Astrocyte (in vitro differentiated cells and primary cell): ENCODE measurements at places on chromosomes 1 and 21.

DNA sequence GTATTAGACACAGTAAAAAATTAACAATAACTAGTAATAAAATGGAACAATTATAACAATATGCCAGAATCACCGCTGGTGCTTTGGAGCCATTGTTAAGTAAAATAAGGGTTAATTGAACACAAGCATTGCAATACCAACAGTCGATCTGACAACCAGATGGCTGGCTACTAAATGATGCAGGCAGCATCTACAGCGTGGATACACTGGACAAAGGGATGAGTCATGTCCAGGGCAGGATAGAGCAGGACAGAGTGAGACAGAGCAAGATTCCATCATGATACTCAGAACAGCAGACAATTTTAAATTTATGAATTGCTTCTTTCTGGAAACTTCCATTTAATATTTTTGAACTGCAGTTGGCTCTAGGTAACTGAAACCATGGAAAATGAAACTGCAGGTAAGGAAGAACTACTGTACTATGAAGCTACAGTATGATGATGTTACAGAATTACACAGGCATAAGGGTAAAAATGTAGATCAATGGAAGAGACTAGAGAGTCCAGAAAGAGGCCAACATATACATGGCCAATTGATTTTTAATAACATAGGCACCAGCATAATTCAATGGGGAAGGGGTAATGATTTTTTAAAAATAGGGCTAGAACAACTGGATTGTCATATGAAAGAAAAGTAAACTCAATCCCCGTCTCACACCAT, 168.7 kb downstream of the RRAGC start:
- DNase-seq = no peak

DNA sequence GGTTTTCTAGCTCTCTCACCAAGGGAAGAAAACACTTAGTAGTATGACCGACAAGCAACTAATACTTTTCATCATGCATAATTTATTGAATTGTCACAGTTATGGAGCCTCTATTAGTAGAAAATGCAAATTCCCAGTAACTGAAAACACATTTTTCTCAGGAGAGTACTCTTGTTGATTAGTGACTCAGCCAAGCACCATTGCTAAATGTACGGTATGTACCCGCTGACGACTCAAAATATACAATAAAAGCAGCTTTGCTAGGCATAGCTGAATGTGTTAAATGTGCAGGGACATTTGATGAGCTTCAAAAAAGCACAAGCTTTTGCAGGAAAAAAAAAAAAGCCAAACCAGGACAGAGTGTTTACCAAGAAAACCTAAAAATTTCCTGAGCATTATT, 63.9 kb downstream of the WDR64 start:
- DNase-seq = no peak

GRCh38 chr1:51627672-51628071, 10.8 kb downstream of the OSBPL9 start:
- peak; percentile 23 for DNase-seq

DNA sequence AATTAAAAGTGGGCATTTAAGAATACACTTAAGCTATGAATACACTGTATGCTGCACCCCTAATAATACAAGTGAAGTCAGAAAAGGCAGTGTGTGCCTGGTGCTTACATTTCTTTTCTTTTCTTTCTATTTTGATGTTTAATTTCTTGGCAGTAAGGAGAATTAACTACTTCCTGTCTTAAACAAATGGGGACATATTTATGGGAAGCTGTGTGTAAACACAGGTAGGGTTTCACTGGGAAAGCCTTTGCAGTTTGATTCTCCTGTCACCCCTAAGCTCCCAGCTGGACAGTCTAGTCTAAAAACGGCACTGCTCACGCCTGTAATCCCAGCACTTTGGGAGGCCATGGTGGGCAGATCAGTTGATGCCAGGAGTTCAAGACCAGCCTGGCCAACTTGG, 146.0 kb downstream of the MIS18A start:
- DNase-seq = no peak

- DNase-seq = peak; percentile 47
Measured at GRCh38 chr1:240136402-240136801, 44.7 kb downstream of the FMN2 start.

DNA sequence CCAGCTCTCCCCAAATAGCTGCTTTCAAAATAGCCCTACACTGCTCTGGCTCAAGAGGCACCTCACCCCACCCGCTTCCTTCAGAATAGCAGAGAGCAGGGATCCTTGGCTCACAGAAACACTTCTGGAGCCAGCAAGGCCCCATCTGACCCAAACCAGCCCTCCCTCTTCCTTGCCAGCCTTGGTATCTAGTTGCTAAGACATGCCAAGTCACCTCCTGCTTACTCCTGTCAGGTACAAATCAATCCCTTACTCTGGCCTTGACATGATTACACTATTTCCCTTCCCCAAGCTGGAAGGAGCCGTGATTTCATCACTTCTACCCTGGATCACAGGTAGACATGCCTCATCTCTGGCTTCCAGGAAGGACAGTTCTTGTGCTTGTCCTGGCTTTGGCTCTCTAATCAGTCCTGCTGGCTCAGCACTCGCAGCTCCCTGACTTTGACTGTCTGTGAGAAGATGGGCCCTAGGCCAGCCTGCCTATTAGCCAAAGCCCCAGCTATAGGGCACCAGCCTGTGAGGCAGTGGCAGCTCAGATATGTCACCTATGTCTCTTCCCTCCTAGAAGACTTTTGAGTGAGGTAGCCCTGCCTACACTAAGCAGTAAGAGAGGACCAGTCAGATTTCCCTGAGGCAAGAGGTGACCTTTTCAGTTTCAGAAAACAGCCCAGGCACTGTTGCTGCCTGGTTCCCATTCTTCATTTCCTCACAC, 8.9 kb upstream of the MUTYH start:
- no peak for DNase-seq
